Brain microvascular endothelial cell (primary cell): ENCODE measurements at places on chromosomes 12 and 14.

GRCh38 chr14:50551877-50552276 is 8.1 kb upstream of the ATL1 start:
- DNase-seq = no peak

DNA sequence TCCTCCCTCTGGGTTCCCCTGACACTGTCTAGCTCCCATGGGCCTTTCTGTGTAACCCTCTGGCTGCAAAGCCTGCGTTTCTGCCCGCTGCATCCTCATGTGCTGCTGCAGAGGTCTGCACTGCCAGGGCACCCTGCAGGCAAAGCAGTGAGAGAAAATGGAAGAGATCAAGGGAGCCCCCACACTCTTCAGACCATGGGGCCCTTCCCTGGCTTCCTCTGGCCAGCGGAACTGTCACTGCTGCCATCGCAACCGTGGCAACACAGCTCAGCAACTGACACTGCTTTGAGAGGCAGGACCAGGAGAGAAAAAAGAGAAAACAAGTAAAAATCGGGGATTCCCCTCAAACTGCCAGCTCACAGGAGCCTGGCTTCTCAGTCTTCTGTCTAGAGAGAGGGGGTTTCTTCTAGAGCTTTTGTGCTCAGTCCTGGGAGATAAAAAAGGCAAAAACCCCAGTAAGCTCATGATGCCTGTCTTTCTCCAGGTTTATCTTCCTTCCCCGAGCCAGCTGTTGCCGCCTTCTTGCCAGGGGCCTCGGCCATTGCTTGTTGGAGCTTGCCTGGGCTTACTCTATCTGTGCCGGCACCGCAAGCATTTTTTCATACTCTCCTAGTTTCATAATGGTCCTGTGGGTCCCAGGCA is 38.9 kb downstream of the C14orf132 start:
- DNase-seq = no peak

DNA sequence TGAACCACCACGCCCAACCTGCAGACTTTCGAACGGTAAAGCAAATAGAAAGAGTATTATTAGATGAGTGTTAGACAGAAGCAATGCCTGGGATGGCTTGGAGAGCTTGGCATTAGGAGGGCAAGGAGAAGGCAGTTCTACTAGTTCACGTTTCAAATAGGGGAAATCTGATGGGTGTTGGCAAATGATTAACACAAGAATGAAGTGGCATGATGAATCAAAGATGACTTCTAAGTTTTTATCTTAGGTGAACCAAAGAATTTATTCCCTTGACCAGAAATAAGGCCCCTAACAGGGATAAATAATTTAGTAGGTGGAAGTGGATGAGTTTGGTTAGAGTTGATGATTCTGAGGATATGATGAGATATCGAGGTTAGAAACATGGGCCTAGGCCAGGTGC is 38.5 kb downstream of the DRAM1 start:
- no peak for DNase-seq

- no peak for DNase-seq
Measured at GRCh38 chr14:99579120-99579836, 24.7 kb downstream of the CCDC85C start.

GRCh38 chr14:89811954-89812575 is 142.5 kb downstream of the EFCAB11 start:
- no peak for DNase-seq

GRCh38 chr14:93126111-93126510 is 10.4 kb upstream of the ITPK1 start:
- no peak for DNase-seq

GRCh38 chr12:51951843-51952722 is 584 bp downstream of the ACVR1B start:
- no peak for DNase-seq

DNA sequence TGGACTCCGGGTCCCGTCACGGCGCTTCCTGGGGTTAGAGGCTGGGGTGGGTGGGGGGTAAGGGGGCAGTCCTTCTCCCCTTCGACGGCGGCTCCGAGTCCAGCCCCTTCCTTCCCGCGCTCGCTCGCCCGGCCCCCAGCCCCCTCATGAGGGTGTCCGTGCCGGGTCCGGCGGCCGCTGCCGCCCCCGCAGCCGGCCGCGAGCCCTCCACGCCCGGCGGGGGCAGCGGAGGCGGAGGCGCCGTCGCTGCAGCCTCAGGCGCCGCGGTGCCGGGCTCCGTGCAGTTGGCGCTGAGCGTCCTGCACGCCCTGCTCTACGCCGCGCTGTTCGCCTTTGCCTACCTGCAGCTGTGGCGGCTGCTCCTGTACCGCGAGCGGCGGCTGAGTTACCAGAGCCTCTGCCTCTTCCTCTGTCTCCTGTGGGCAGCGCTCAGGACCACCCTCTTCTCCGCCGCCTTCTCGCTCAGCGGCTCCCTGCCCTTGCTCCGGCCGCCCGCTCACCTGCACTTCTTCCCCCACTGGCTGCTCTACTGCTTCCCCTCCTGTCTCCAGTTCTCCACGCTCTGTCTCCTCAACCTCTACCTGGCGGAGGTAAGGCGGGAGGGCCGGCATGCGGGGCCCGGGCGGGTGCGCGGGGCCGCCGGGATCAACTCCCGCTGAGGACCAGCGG is 500 bp downstream of the GPR137C start:
- no peak for DNase-seq

GRCh38 chr12:71591601-71592000 is 72.0 kb downstream of the ZFC3H1 start:
- DNase-seq = no peak
